Right ventricle myocardium inferior (tissue), 1 donor: ENCODE measurements at places on chromosomes 7 and 10. TPM values are rescaled to one million over a fixed set of nuclear protein-coding genes. Genes with fewer than 3 reads are reported as not detected.

The ASB10 gene
- 41.4 TPM for total RNA-seq

DNA sequence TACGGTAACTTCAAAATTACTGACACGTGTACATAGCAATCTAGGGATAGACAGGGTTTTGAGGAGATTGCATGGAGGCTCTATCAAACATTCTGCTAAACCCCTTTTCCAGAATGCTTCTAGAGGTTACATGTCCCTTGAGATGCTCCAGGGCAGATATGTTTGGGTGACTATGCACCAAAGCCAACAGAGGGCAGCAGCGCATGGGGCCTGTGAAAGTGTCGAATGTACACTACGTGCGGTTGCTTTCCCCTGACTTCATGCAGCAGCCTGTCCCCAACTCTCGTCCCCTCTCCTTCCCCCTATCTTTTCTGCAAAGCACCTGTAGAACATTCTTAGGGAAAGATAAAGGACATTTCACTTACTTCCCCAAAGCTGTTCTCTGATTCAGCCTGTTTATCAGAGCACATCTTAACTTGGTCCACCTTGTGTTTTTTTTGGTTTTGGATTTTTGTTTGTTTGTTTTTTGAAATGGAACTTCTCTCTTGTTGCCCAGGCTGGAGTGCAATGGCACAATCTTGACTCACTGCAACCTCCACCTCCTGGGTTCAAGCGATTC lies 90.2 kb downstream of the UBE3C start:
- no peak for DNase-seq

- no peak for DNase-seq
These were observed 264.8 kb downstream of the PTPRN2 start for GRCh38 chr7:158322616-158323530.

DNA sequence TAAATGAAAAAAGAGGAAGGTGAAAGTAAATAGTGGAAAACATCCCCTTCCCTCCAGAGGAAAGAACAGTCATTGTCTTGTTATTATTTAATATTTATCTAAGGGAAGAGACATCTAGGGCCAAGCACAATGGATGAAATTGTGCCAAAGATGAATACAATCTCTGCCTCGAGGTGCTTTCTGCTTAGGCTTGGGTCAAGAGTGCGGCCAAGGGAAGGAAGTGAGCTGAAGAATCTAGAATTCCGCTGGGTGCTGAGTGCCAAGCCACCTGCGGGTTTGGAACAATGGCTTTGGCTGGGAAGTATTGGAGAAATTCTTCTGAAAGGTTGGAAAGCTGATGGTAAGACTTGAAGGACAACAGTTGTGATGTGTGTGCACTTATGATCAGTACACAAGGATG lies 531.3 kb upstream of the FZD8 start:
- DNase-seq, result no peak
